Right lobe of liver (tissue), 6 donors: ENCODE measurements at places on chromosomes 12 and 14. TPM values are rescaled to one million over a fixed set of nuclear protein-coding genes. Genes with fewer than 3 reads are reported as not detected.

GRCh38 chr12:56935157-56935556 lies 949 bp upstream of the SDR9C7 start:
- no peaks in the 10 kb centered on the region for H3K27me3 ChIP-seq
- H3K4me1 ChIP-seq = no peaks in the 10 kb centered on the region
- no peaks in the 10 kb centered on the region for H3K36me3 ChIP-seq
- no peak overlapping the region for H3K27ac ChIP-seq

DNA sequence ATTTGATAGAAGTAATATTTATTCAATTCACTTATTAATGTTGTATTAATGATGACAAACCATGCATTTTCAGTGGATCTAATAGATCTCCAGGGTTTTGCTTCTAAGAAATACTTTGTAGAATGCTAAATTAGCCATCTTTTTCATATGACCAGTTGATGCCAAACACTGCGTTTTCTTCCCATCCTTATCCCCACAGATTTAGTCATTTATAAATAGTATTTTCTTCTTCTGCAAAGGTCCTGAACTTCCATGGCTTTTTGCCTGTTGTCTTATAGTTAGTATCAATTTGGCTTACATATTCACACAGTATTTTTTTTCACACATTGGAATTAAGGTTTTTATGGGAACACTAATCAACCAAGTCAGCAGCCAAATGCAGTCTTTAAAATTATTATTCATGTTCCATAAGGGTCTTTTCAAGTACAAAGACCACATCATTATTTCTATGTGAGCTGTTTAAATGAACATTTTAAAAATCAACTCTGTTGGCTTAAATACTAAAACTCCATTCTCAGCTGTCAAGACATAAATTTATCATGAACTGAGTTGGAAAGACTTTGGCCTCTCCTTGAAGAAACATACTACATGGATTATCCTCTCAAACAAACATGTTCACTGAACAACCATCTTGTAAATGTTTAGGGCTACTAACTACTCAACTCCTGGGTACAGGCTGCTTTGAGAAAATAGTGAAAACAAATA lies 1278.4 kb upstream of the FLRT2 start:
- no peak overlapping the region for H3K27ac ChIP-seq
- no peak for DNase-seq
- no peaks in the 10 kb centered on the region for H3K4me1 ChIP-seq
- no peaks in the 10 kb centered on the region for H3K36me3 ChIP-seq
- H3K4me3 ChIP-seq = no peak overlapping the region

USP44 gene
- 0.22 TPM for total RNA-seq

GRCh38 chr12:95834572-95834971 lies 24.2 kb upstream of the SNRPF start:
- H3K4me3 ChIP-seq = no peak overlapping the region
- no peaks in the 10 kb centered on the region for H3K36me3 ChIP-seq
- no peaks in the 10 kb centered on the region for H3K4me1 ChIP-seq
- H3K27me3 ChIP-seq = no peaks in the 10 kb centered on the region

GRCh38 chr14:103514596-103515421 lies 7.8 kb downstream of the CKB start:
- H3K36me3 ChIP-seq = peaks cover 3% of the 10 kb centered on the region
- no peaks in the 10 kb centered on the region for H3K27me3 ChIP-seq
- H3K4me3 ChIP-seq = no peak overlapping the region
- H3K27ac ChIP-seq = no peak overlapping the region
- no peaks in the 10 kb centered on the region for H3K4me1 ChIP-seq

- no peak for DNase-seq
- no peaks in the 10 kb centered on the region for H3K27me3 ChIP-seq
- no peaks in the 10 kb centered on the region for H3K4me1 ChIP-seq
These were observed 10.2 kb upstream of the GOLGA5 start for GRCh38 chr14:92783813-92784431.

MIP gene
- total RNA-seq = 0.76 TPM

GRCh38 chr12:96501133-96501761 lies 11.9 kb downstream of the CFAP54 start:
- no peak overlapping the region for H3K4me3 ChIP-seq
- H3K4me1 ChIP-seq = no peaks in the 10 kb centered on the region
- no peaks in the 10 kb centered on the region for H3K36me3 ChIP-seq
- no peaks in the 10 kb centered on the region for H3K27me3 ChIP-seq
- peak overlapping the region; percentile 10 for H3K27ac ChIP-seq

ALDH2 gene
- 328 TPM for total RNA-seq

KRT6C gene
- not detected for total RNA-seq

- no peak overlapping the region for H3K27ac ChIP-seq
- no peak overlapping the region for H3K4me3 ChIP-seq
- no peak for DNase-seq
These were observed 26.3 kb upstream of the FRS2 start for GRCh38 chr12:69443916-69444315.

DNA sequence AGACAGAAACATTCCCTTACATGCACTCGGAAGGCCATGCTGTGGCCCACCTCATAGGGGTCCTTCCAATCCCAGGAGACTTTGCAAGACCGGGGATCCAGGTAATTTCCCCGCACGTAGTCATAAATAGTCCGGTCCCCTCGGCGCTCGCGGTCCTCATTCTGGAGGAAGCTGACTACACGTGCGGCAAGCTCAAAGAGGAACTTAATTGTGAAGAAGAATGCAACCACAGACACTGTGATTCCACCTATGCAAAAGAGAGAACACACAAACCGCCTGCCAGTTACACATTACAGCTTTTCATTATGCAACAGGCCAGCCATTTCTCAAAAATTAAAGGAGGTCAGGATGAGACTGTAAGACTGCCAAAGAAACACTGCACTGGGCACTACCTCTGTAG lies 28.4 kb downstream of the AREL1 start:
- H3K27me3 ChIP-seq = no peaks in the 10 kb centered on the region
- H3K4me1 ChIP-seq = no peaks in the 10 kb centered on the region
- no peak overlapping the region for H3K27ac ChIP-seq
- peaks cover 17% of the 10 kb centered on the region for H3K36me3 ChIP-seq

GRCh38 chr12:53974084-53975063 lies at the start of gene HOTAIR:
HOTAIR (minus strand) TSS chr12:53974954.
- H3K4me1 ChIP-seq = no peaks in the 10 kb centered on the region
- H3K4me3 ChIP-seq = no peak within 1 kb of the TSS
- no peaks in the 10 kb centered on the region for H3K36me3 ChIP-seq
- no peak for DNase-seq

RNASE1 gene
- 36.5 TPM for total RNA-seq

ADGRD1 gene
- total RNA-seq = 10.2 TPM

- H3K27ac ChIP-seq = no peak overlapping the region
- H3K36me3 ChIP-seq = no peaks in the 10 kb centered on the region
- H3K4me1 ChIP-seq = no peaks in the 10 kb centered on the region
- no peak for DNase-seq
These were observed 7.6 kb downstream of the GPR65 start for GRCh38 chr14:88012495-88012894.

GRCh38 chr12:90076851-90077319 lies 368.2 kb upstream of the ATP2B1 start:
- no peak overlapping the region for H3K27ac ChIP-seq
- no peaks in the 10 kb centered on the region for H3K27me3 ChIP-seq
- no peaks in the 10 kb centered on the region for H3K36me3 ChIP-seq
- no peak overlapping the region for H3K4me3 ChIP-seq
- DNase-seq = no peak

GRCh38 chr12:87661786-87662377 lies 367.3 kb downstream of the C12orf50 start:
- H3K27me3 ChIP-seq = no peaks in the 10 kb centered on the region
- no peak overlapping the region for H3K4me3 ChIP-seq
- DNase-seq = no peak
- H3K36me3 ChIP-seq = no peaks in the 10 kb centered on the region
- peak overlapping the region; percentile 41 for H3K27ac ChIP-seq

GRCh38 chr12:6469092-6469491 lies 1.4 kb downstream of the VAMP1 start:
- peak overlapping the region; percentile 77 for H3K4me3 ChIP-seq
- H3K27me3 ChIP-seq = no peaks in the 10 kb centered on the region
- peak overlapping the region; percentile 9 for H3K27ac ChIP-seq
- H3K4me1 ChIP-seq = no peaks in the 10 kb centered on the region
- no peak for DNase-seq
- no peaks in the 10 kb centered on the region for H3K36me3 ChIP-seq

OR4K15 gene
- not detected for total RNA-seq

GRCh38 chr14:52913271-52913670 lies 37.6 kb downstream of the FERMT2 start:
- H3K4me3 ChIP-seq = no peak overlapping the region
- H3K36me3 ChIP-seq = no peaks in the 10 kb centered on the region
- no peak for DNase-seq
- no peak overlapping the region for H3K27ac ChIP-seq
- no peaks in the 10 kb centered on the region for H3K4me1 ChIP-seq

TRIM9 gene
- total RNA-seq = 0.07 TPM

DNA sequence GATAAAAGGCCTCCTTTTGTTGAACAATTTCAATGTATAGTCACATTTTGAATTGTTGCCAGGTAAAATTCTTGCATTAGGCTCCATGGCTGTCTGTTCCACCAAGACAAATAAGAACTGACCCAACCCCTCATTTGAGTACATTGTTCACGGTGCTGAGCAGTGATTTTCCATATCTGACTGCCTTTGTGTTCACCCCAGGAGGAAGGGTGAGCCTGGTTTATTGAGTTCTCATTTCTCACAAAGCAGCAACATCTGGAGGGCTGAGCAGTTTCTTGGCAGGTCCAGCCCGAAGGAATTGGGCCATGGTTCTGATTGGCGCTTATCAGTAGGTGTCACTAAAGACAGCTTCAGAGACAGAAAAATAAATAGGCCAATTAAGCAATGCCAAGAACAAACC lies 149.1 kb downstream of the BMP4 start:
- no peak overlapping the region for H3K27ac ChIP-seq
- no peak overlapping the region for H3K4me3 ChIP-seq
- H3K36me3 ChIP-seq = no peaks in the 10 kb centered on the region
- no peaks in the 10 kb centered on the region for H3K27me3 ChIP-seq
- no peak for DNase-seq

- H3K4me1 ChIP-seq = no peaks in the 10 kb centered on the region
- no peak for DNase-seq
- H3K27me3 ChIP-seq = no peaks in the 10 kb centered on the region
- H3K36me3 ChIP-seq = no peaks in the 10 kb centered on the region
- peak overlapping the region; percentile 31 for H3K27ac ChIP-seq
These were observed 9.3 kb upstream of the ITGA5 start for GRCh38 chr12:54428050-54429013.

SLC17A8 gene
- total RNA-seq = 0.11 TPM

DNA sequence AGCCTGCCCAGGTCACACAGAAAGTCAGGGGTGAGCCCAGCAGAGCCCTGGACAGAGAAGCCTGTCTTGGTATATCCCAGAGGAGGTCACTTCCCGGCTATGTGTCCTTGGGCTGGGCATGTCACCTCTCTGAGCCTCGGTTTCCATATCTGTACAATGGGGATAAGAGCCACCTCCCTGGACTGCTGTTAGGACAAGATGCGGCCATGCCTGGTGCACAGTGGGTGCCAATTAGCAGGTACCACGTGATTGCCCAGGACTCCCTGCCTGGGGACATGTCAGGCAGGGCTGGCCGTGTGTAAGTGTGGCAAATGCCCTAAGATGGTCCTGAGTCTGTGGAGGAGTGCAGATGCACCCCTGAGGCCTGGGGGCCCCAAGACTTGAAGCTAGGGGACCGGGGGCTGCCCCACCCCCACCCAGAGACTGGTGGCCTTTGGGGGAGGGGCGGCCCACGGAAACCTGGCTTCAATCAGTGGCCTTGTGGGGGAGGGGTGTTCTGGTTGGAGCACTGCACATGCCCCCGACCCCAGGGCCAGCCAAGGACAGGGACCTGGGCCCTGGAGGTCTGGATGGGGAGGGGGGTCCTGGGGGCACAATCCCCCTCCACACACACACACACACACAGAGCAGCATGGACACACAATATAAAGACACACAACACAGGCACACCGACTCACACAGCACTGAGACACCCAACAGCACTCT lies 878 bp downstream of the TMEM119 start:
- H3K27ac ChIP-seq = no peak overlapping the region
- no peaks in the 10 kb centered on the region for H3K36me3 ChIP-seq
- H3K4me1 ChIP-seq = no peaks in the 10 kb centered on the region
- no peak for DNase-seq

DNA sequence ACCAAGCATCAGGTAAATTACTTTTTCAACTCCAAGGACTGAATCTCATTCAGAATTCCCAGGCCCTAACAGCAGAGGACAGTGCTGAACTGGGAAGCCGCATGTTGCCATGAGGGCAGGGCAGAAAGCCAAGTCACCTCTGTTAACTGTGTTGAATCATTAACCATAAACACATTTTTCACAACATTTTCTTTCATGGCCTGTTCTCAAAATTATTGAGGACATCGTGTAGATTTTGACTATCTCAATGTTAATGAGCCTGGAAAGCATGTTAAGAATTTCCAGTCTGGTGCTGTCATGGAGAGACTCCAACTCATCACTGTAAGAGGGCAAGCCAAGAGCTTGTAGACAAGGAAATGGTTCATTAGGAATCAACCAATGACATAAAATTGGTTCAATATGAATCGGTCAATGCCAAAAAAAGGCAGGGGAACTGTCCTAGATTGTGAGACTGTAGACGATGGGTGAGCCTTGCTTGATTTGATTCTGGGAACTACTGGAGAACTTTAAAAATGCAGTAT lies 33.7 kb downstream of the CPM start:
- H3K4me1 ChIP-seq = peaks cover 44% of the 10 kb centered on the region
- peak overlapping the region; percentile 62 for H3K27ac ChIP-seq
- H3K4me3 ChIP-seq = no peak overlapping the region
- H3K27me3 ChIP-seq = no peaks in the 10 kb centered on the region
- no peaks in the 10 kb centered on the region for H3K36me3 ChIP-seq

GRCh38 chr12:114163771-114164170 lies 197.6 kb upstream of the RBM19 start:
- H3K4me1 ChIP-seq = no peaks in the 10 kb centered on the region
- H3K27me3 ChIP-seq = no peaks in the 10 kb centered on the region
- no peak overlapping the region for H3K27ac ChIP-seq
- no peak for DNase-seq
- H3K4me3 ChIP-seq = no peak overlapping the region
- no peaks in the 10 kb centered on the region for H3K36me3 ChIP-seq

DNA sequence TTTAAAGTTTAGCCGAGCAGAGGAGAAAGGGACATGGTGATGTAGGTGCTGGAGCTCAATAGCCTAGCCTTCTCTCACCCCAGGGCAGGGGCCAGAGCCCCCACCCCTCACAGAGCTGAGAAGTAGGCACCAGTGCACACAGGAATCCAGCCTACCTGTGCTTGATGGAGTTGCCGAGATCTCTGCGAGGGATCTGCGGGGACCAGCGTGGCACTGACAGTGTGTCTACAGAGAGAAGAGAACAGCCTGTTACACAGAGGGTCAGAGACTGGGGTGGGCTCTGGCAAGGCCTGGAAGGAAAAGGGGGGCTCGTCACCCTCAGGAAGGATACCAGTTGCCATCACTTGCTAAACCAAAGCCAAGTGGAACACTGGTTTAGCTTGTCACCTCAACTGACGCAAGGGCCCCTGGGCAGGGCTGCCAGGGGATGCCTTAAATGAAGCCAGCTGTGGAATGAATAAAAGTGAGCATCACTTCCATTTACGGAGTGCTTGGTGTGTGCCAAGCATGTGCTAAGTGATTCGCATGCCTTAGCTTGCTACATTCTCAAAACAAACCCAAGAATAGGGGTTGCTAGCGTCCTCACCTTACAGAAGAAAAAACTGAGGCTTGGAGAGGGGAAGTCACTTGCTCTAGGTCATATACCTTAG lies 220.8 kb upstream of the NOS1 start:
- no peaks in the 10 kb centered on the region for H3K4me1 ChIP-seq
- no peak overlapping the region for H3K4me3 ChIP-seq
- H3K27ac ChIP-seq = no peak overlapping the region
- no peaks in the 10 kb centered on the region for H3K36me3 ChIP-seq
